AG09309 (cell line): ENCODE measurements at places on chromosomes 6 and 20.

DNA sequence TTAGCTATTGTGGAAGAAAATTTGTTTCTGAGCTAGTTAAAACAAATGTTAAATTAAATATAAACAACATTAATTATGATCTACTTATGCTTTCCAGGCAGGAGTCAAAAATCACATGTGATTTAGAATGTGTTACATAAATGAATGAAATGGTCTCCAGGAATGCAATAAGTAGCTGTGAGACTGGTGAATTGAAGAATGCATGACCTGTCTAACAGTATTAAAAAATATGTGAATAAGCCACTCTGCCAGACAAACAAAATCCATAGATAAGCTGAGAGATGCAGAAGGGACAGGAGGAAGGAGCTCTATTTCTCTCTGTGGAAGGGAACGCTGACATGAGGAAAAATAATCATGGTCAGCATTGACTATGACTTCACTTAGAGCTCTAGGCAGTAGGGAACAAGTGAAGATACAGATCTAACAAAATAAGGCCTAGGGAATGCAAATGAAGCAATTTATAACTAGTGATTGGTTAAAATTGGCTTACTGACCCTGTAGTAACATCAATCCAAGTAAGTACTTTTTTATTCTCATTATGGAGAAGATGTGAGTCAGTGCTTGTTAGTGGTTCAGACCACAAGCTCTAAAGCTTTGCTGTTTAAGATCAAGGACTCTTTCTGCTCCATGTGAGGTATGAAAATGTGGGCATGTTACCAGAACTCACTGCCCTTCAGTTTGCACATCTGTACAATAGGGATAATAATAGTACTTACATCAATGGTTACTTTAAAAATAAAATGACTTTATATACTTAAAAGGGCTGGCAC is 432.6 kb downstream of the MMUT start:
- no peak for DNase-seq

DNA sequence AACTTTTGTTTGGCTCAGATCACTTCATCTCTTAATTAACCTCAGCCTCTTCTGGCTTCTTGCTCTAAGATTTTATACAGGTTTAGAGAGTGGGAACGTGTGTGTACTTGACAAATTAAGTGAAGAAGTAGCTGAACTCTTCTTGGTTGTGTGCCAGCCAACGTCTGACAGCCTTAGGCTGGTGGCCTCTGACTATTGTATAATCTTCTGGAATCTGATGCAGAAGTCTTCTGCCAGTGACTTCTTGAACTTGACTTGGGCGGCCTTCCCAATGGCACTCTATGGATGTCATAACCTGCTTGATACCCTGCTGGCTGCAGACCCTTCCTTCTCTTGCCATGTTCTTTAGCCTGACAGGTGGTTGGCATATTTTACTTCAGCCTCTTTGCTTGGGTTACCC is 660.5 kb downstream of the DOK5 start:
- DNase-seq: no peak

- DNase-seq: no peak
These were observed 182.5 kb downstream of the EDN1 start for GRCh38 chr6:12472601-12473038.

DNA sequence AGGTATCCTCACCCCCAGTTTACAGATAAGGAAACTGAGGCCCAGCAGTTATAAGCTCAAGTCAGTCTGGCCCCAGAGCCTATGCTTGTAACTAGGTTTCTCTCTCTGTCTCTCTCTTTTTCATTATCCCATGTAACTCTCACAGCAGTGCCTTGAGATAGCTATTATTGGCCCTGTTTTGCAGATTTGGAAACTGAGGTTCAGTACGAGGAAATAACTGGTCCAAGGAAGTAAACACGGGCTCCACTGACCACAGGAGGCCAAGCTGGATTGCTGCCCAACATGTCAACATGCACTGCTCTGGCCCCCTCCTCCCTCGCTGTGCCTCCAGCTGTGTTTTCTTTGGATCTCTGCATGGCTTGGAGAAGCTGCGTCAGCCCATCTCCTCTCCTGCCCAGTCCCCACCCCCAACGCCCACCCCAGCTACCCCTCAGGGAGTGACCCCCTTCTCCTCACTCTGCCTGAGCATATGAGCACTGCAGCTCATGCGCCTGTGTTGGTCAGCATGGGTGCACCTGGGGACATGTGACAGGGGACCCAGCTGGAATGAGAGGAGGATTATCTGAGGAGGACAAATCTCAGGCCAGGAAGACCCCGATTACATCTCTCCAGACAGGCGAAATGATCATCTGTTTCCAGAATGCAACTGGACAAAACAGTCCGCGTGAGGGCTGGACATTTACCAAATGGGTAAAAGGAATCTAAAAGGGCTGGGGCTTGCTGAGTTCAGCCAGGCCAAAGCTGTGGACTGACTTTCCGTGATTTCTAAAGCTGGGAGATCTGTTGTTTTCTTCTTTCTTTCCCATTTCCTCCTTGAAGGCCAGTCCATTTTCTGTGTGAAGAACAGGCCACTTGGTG is 7.8 kb upstream of the PLTP start:
- no peak for DNase-seq

DNA sequence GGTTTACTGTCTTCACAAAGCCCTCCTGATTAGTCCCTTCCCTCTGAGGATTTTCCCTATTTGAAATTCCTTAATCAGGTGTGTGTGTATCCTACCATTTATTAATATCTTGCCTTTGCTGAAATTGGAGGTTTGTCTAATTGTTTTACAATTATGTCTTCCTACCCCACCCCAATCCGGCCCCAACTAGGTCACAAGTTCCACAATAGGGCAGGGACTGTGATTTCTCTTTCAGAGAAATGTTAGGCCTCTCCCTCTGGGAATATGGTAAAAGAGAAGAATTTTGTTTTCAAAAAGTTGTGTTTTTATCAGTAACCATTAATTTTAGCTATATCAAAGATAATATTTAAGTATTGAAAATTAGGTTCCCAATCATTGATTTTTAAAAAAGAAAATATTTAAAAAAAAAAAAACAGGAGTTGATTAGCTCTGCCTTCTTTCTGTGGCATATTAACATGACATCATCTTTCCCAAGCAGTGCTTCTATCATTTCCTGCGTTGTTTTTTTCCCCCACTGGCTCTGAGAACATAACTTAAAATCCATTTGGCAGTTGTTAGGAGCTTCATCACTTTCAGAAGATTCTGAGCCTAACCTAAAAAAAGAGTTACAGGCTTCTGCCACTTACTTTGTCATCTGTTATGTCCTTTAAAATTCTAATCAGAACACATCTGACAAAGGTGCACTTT is 36.1 kb downstream of the BLOC1S5 start:
- no peak for DNase-seq

DNA sequence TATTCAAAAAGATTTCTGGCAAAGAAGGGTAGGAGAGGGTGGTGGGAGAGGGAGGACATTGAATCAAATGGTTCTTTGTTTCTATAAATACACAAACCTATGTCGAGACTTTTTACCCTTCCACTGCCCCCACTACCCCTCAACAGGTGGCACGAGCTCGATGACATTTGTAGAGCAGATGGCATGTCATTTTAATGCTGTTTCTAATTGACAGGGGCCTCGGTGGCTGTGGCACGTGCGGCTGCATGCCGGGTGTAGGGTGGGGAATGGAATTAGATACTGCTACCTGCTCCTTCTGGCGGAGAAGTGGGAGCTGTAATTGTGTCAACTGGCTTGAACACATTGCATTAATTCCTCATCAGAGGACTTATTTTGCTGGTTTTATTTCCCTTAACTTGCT is 29.1 kb upstream of the SASH1 start:
- DNase-seq: no peak
